ENCODE measurements at places on chromosomes 11 and 22. TPM values are rescaled to one million over a fixed set of nuclear protein-coding genes. Genes with fewer than 3 reads are reported as not detected.

The RIBC2 gene
- 1.3 TPM for total RNA-seq

The TEX54 gene
- total RNA-seq = not detected

The TREH gene
- total RNA-seq = not detected

The SIAE gene
- 4.1 TPM for total RNA-seq

The ROBO4 gene
- 3.6 TPM for total RNA-seq

The TAGLN gene
- 246 TPM for total RNA-seq

The CDC42EP2 gene
- total RNA-seq = 2.9 TPM

The IGSF9B gene
- total RNA-seq = 1.3 TPM

The TMEM132A gene
- total RNA-seq = 82.6 TPM

DNA sequence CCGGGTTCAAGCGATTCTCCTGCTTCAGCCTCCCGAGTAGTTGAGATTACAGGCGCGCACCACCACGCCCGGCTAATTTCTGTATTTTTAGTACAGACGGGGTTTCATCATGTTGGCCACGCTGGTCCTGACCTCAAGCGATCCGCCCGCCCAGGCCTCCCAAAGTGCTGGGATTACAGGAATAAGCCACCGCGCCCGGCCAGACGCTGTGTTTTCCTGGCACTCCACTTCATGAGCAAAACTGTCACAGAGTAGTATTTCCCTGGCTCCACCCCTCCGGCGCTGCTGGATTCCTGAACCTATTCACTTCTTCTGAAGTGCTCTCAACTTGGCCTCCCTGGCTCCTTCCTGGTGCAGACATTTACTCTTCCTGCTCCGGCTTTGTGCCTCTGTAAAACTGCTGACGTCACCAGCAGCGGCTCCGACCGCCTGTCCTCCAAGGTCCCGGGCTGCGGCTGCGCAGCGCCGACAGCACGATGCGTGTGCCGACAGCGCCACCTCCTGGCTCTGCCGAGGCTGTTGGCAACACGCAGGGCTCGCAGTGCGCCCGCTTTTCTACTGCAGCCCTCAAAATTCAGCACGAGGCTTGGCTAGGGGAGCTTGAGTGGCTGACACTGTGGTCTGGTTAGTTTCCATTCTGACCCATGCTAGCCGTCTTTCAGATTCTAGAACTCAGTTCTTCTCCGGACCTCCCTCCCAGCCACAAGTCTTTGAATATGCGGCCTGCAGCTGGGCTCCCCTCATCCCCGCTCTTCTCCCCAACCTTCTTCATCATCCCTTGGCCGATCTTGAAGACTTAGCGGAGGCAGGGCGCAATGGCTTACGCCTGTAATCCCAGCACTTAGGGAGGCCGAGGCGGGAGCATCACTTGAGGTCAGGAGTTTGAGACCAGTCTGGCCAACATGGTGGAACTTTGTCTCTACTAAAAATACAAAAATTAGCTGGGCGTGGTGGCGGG, 36.6 kb downstream of the APOL3 start:
- DNase-seq = peak; percentile 97

DNA sequence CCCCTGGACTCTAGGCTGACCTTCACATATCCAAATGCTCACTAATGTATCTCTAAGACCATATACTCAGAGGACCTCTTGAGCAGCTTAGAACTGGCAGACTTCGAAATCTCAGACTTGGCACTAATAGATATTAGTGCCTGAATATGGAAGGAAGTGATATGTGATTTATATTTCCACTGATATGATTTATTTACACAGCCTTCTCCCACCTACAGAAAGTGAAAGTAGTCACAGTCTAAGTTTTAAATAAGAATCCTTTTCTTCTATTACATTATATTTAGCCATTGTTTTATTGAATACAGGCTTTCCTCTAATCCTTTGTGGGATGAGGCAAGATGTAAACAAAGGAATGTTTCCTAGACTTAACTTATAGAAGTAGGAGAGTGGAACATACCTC, 6.7 kb upstream of the NAV2 start:
- DNase-seq = no peak

DNA sequence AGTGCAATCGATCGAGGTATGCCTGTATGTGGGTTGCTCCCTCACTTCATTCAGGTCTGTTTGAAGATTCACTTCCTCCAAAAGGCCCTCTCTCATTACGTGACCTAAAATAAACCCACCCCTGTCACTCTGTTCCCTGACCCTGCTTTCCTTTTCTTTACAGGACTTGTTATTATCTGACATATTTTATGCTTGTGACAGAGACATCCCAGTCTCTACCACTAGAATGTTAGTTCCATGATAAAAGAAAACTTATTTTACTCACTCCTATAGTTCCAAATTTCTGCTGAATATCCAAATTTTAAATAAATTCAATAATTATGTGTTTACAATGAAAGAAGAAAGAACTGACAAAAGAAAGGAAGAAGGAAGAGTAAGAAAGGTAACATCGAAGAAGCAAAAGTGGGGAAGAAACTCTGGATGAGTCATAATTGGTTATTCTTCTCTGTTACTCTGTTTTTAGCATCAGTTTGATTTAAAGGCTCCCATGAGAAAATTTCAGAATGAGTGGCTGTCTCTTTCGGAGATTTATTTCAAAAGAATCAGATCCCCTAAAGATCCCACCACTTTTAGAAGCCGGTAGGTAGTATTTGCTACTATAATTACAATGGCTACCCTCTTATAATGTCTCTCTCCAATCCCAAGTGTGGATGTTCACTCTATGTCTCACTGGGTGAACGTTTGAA, 33.5 kb downstream of the ENTHD1 start:
- no peak for DNase-seq

GRCh38 chr22:36330127-36330526, 57.6 kb downstream of the MYH9 start:
- no peak for DNase-seq

DNA sequence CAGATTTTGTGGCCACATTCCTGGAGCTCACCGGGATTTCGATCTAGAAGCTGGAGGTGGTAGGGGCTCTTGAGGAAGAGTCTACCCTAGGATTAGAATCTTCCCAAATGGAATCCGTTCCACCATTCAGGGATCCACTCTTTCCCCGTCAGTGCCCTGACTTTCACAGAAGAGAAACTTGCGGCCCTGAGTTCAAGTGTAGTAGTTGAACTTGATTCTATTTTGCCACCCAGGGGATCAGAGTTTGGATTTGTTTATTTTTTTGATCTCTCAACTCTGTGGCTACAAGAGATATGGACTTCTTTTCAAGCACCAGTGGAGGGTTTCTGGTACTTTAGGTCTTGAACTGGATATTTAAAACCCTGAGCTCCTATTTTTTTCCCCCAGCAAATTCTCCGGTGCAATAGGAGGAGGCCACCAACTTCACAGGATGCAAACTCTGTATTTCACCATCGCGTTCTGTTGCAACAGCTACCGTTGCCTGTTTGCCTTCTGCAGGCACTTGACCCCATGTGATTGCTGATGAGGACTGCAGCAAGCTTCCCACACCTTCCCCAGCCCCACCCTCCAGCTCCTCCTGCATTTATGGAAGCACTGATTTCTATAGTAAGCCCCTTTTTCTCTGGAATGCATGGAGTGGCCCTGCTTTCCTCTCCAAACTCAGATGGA, 14.8 kb upstream of the MRGPRF start:
- no peak for DNase-seq

GRCh38 chr11:86089659-86090058, 20.8 kb upstream of the PICALM start:
- peak; percentile 42 for DNase-seq

- no peak for DNase-seq
Measured at GRCh38 chr11:61201476-61201875, 1.8 kb upstream of the PGA3 start.

DNA sequence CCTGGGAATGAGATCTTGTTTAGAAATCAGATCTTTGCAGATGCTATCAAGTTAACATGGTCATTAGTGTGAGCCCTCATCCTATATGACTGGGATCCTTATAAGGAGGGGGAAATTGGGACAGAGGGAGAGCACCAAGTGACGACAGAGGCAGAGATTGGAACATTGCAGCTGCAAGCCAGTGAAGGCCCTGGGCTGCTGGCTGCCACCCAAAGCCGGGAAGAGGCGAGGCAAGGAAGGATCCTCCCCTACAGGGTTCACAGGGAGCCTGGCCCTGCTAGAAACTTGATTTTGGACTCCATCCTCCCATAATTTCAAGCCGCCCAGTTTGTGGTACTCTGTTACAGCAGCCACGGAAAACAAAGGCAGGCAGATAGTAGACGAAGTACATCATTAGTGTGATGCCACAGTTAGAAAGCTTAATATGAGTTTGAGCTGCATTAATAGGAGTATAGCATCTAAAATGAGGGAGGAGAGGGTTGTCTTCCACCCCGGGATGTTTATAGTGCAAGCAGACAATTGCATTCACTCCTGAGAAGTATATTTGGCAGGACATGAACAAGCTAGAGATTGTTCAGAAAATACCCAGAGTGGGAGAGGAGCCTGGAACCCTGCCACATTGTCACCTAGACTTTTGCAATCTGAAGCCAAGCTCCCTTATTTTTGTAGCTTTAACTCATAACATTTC, 56.8 kb upstream of the CLMP start:
- no peak for DNase-seq

- no peak for DNase-seq
Measured at GRCh38 chr22:46117206-46118199, 32.8 kb upstream of the PPARA start.

DNA sequence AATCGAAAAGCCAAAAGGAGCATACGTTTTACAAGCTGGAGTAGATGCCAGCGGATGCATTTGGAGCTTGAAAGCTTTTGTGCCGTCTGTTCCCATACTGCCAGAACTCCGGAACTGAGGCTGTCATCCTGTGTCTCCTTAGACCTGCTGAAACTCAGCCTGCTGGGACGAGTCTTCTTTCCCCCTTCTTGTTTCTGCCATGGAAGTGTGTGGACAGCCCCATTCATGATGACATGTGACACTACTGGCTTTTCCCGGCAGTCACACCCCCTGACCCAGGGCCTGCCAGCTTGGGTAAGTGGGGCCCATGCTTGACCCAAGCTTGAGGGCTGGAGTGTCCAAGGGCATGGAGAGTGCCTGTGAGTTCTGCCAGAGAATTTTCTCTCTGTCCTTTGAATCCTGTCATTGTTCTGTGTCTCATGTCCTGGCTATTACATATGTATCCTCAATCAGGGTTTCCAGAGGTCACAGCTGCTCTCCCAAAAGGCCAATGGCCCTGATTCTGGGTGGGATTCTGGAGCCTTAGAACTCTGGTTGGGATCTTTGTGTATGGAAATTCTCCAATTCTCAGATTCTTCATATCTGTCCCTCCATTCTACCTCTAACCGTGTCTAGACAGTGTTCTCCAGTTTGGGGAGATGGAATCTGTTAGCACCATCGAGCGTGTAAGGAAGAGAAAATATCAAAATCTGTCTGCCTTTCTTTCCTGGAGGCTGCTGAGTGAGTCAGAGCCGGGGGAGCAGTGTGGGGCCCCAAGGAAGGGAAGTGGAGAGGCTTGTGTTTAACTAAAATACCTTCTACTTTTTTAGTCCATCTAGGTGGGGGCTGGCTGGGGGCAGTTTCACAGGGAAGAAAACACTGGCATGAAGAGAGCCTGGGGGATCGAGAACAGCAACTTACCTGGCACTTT, 73.2 kb downstream of the KIAA1671 start:
- DNase-seq = peak; percentile 81

GRCh38 chr11:62613291-62613778, 278 bp downstream of the ROM1 start:
- DNase-seq = no peak

GRCh38 chr11:94595076-94595475, 27.9 kb downstream of the PIWIL4 start:
- no peak for DNase-seq

DNA sequence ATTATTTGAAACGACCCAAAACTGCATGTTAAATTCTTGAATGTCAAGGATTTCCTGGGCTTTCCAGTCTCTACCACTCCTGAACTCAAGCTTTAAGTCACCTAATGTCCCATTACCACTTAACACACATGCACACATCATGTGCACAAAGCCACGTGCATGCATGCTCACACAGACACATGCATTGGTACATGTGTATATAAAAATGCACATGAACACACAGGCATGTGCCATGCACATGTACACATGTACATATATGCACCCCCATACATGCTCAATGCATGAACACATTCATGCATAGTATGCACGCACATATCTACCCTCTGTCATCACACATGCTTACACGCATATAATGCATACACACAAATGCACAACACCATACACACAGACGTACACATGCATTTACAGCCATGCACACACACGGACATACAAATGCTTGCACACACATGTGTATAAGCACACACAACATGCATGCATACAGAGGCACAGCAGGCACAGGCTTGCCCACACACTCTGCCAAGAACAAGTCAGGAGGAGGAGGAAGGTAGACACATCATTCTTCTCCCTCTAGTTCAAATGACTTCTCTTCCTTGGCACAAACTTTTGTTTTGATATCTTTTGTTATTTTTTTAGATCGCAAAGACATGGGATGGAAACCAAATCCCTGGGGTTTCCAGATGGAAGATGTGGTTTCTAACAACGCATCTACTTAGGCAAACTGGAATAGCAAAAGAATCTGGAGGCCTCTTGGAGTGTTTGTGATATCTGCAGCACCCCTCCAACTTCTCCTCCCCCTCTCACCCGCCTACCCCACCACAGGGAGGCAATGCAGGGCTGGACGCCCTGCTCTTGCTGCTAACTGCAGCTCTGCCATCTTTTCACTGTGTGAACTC, 24.6 kb downstream of the RASD2 start:
- DNase-seq = peak; percentile 64

GRCh38 chr11:67119585-67120391, 725 bp downstream of the KDM2A start:
- DNase-seq = peak; percentile 29

DNA sequence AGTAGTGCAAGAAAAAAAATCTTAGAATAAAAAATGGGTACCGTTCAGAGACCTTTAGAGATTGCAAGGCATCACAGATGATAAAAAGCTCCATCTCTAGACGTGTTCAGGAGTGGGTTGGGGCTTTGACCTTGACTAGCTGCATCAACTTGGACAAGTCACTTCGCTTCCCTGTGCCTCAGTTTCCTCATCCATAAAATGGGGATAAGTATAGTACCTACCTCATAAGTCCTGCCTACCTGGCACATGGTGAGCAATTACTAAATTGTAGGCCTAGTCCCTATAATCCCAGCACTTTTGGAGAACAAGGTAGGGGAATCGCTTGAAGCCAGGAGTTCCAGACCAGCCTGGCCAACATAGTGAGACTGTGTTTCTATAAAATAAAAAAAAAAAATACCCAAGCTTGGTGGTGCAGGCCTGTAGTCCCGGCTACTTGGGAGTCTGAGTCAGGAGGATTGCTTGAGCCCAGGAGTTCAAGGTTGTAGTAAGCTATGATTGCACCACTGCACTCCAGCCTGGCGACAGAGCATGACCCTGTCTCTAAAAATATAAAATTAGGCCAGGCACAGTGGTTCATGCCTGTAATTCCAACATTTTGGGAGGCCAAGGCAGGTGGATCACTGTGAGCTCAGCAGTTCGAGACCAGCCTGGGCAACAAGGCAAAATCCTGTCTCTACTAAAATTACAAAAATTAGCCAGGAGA, 6.0 kb upstream of the F2 start:
- no peak for DNase-seq

- peak; percentile 45 for DNase-seq
Measured at GRCh38 chr11:20154381-20154780, 5.9 kb downstream of the DBX1 start.

DNA sequence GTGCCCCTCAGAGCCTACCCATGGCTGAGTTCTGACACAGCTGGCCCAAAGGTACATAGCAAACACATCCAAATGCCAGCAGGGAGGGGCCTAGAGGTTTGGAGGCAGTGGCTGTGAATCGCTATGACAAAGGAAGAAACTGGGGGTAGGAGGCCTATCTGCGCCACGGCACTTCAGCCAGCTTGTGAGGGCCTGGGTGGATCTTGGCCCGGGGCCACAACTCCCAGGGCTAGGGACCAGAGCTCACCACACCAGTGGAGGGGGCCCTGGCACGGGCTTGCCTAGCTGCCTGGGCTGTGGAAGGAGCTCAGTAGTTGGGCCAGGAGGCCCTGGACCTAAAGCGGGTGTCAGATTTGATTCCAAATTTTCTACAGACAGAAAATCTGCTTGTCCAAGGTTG, 9.4 kb upstream of the NAP1L4 start:
- DNase-seq = no peak

Data from Daoy (cell line).